ENCODE measurements at places on chromosomes 11 and 22. TPM values are rescaled to one million over a fixed set of nuclear protein-coding genes. Genes with fewer than 3 reads are reported as not detected.

DNA sequence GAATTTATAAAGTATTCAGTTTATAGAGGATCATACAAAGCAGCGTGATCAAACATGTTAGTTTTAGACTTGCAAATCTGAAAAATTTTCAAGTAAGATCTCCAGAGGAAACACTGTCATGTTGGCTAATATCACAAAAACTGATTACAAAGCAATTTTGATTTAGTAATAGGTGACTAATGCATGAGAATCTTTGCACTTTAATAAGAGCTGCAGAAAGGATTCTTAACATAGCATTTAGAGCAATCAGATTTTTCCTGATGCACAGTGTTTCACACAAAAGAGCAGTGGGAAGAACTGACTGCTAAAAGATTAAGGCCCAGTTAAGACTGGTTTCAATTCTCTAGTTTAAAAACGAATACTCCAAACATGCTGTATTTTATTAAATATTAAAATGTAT lies 321.2 kb downstream of the GUCY1A2 start:
- no peaks in the 10 kb centered on the region for H3K36me3 ChIP-seq
- no peaks in the 10 kb centered on the region for H3K27me3 ChIP-seq
- H3K27ac ChIP-seq: no peak overlapping the region
- no peaks in the 10 kb centered on the region for H3K4me1 ChIP-seq
- no peak for DNase-seq

TENM4 gene
- 4.3 TPM for total RNA-seq

LARGE2 gene
- 6.0 TPM for total RNA-seq

SLC22A25 gene
- total RNA-seq: not detected

EIF4ENIF1 gene
- 27.2 TPM for total RNA-seq

- H3K4me1 ChIP-seq: no peaks in the 10 kb centered on the region
- H3K36me3 ChIP-seq: no peaks in the 10 kb centered on the region
- no peak overlapping the region for H3K4me3 ChIP-seq
- no peak for DNase-seq
- H3K27me3 ChIP-seq: no peaks in the 10 kb centered on the region
Measured at GRCh38 chr11:110907629-110908028, 195.4 kb upstream of the ARHGAP20 start.

MED15 gene
- total RNA-seq: 96.9 TPM
